ENCODE measurements at places on chromosomes 2 and 18.

- DNase-seq: no peak
Observed at GRCh38 chr2:41377837-41378236, 670.0 kb upstream of the PKDCC start.

DNA sequence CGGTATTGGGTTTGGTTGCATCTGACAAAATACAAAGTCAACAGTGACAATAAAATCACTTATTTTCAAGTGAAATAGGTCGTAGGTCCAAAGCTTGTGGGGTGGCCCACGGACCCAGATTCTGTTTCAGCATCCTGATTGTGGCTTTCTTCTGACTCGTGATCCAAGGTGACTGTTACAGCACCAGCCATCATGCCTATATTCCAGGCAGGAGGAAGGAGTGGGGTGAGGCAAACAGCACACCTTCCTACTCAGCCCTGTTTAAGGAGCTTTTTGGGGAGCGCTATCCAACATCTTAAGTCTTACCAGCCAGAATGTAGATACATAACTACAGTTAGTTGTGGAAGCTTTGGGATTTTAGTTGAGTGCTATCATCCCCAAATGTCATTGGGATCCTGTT is 8.7 kb upstream of the SNORC start:
- DNase-seq: no peak

GRCh38 chr18:38318416-38318815 is 752.8 kb upstream of the CELF4 start:
- peak; percentile 43 for DNase-seq

GRCh38 chr2:60351321-60351720 is 202.1 kb downstream of the BCL11A start:
- DNase-seq: no peak

DNA sequence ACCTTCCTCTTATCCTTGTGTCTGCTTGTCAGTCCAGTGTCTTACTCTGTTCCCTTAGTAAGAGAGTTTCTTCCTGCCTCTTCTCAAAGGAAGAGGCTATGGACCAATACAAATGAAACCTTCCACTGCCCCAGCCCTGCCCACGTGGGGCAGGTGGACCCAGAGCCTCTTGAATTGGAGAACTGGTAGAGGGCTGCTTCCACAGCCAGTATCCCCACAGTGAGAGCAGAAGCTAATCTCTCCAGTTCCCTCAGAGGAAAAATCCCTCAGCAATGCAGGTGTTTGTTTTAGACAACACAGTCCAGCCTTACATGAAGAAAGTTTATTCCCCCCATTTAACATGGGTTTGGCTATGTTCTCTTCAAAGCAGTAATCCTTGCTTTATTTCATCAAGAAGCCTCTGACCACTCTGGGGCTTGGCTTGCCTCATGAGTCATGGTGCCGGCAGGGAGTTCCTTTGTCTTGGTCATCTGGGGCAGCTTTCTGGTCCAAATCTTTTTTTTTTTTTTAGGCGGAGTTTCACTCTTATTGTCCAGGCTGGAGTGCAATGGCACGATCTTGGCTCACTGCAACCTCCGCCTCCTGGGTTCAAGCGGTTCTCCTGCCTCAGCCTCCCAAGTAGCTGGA is 6.5 kb upstream of the CYBRD1 start:
- DNase-seq: peak; percentile 40

DNA sequence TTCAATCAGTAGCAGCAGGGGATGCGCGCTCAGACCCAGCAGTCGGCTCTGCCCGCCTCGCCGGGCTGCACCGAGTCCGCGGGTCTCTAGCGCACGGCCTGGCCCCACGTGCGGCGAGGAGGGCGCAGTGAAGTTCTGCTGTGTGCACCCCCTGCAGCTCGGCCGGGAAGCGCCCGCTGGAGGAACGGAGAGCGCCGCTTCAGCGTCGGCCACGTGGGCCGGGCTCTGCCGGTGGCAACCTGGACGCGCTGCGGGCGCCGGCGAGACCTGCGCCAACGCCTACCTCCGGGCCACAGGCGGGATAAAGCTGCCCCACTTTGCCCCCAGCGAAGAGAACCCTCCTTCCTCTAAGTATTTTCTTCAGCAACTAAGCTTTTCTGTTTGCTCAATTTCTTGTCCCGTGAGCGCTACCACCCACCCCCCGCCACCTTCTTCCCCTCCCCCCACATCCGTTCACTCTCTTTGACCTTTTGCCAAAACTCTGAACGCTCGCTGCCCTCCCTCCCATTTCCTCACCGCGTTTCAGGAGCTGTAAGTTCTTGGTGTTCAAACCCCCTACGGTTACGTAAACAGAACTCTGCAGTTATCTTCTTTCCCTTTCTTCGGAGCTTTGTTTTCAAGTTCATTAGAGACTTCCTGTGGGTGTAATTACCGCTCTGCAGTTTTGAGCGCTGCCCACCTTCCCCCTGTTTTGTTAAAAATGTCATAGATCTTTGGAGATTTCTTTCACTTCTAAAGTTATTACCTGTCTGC is 42.6 kb upstream of the EDAR start:
- peak; percentile 45 for DNase-seq

DNA sequence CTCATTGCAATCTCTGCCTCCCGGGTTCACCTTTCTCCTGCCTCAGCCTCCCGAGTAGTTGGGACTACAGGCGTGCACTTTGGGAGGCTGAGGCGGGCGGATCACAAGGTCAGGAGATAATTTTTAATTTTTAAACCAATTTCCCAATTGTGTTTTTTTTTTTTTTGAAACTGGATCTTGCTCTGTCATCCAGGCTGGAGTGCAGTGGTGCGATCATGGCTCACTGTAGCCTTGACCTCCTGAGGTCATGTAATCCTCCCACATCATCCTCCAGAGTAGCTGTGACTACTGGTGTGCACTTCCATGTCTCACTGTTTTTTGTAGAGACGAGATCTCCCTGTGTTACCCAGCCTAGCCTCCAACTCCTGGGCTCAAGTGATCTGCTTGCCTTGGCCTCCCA is 49.3 kb downstream of the GLS start:
- DNase-seq: no peak

- peak; percentile 23 for DNase-seq
Observed at GRCh38 chr2:239433777-239434403, 33.1 kb upstream of the HDAC4 start.

DNA sequence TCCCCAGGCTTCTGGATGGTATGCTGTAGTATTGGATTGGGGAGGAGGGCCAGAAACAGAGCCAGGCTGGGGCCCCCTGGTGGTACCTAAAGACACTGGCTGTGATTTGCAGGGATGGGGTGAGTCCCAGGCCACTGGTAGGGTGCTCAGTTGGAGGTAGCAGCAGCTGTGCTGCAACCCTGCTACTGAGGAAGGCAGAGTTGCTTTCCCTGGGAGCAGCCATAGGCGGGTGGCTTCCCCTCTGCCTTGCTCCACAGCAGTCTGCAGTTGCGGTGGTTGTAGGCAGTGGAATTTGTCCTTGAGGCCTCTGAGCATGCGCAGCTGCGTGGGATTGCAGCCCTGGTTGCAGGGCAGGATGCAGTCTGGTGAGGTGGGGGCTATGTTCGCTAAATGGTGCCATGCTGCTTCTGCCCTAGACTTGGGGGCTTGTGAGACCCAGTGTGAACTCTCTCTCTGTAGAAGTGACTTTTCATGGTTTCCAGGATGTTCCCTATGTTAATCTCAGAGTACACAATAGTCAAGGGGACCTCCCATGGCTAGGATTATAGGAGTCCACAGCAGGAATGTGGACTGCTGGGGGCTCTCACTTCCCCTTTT is 443.5 kb downstream of the XIRP2 start:
- no peak for DNase-seq

DNA sequence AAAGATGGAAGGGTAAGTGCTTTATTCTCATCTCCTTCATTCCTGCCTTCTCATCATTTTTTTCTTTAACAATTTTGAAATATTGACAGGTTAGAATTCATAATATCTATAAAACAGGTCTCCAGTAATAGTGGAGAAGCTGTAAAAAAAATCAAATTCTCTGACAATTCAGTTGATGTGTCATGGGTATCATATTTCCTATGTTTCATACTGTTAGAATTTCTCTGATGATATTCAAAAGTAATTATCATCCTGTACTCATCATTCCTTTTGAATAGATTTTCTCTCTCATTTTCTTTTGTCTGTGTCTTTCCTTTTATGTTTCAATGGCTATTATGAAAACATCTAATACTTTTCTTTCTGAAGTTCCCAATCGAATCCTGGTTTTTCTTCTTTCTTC is 97.7 kb downstream of the CPS1 start:
- peak; percentile 22 for DNase-seq

DNA sequence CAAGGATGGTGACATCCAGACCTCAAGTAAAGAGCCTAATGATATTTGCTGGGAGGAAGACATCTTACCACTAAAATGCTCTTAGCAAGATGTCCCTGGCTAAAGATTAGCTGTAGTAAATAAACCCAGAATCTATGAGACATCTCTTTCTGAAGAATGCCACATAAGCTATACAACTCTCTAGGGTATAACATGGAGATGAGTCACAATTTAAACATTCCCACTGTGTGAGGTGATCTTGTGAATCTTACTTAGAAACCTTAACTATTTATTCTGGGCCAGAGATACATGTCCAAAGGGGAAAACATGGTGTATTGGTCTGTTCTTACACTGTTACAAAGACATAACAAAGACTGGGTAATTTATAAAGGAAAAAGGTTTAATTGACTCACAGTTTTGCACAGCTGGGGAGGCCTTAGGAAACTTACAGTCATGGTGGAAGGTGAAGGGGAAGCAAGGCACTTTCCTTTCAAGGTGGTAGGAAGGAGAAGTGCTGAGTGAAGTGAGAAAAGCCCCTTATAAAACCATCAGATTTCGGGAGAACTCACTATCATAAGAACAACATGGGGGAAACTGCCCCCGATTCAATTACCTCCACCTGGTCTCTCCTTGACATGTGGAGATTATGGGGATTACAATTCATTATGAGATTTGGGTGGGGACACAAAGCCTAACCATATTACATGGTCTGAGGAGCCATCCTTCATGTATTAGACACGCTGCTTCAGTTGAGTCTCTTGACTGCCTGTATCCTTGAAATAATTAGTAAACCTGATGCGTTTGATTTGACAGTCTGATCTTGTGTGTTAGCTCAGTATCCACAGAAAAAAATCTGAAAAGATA is 17.1 kb downstream of the KRCC1 start:
- peak; percentile 88 for DNase-seq

DNA sequence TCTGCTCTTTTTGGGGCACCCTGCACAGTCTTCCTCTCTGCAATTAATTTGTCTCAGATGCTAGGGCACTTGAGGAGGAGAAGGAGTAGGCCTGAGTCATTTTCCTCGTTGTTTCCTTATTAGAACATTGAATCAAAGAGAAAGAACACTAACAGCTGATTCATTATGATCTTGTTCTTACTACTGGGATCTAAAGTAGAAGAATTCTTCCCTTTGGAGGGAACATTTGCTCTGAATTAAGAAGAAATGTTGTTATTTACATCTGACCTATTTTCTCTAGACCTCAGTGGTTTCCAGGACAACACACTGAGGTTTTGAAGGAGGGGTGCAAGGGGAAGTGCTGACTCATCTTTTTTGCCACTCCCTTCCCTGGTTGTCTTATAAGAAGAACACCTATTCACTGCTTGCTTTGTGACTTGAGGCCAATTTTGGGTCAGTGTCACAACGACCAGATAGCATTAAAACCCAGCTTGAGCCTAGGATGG is 24.3 kb upstream of the STAT1 start:
- DNase-seq: peak; percentile 73

DNA sequence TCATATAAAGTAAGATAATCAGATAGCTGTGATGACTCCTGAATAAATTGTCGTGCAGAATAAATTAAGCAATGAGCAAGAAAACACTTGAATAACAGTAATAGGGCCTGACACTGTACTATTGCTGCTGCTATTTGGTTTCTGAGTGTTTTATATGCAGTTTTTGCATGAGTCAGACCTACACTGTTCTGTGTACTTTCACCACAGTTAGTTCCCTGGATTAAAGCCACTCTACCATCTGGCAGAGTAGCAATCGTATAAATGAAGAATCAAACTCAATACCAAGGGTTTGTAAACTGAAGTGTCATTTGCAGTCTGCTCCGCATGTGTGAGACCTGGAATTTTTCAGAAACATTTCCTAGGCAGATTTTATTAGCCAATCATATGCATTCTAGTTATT is 398.6 kb upstream of the CDH7 start:
- no peak for DNase-seq

GRCh38 chr2:212974692-212975091 is 176.7 kb downstream of the IKZF2 start:
- DNase-seq: peak; percentile 87

- DNase-seq: peak; percentile 69
Observed at GRCh38 chr2:164898475-164898874, 56.9 kb downstream of the SLC38A11 start.

DNA sequence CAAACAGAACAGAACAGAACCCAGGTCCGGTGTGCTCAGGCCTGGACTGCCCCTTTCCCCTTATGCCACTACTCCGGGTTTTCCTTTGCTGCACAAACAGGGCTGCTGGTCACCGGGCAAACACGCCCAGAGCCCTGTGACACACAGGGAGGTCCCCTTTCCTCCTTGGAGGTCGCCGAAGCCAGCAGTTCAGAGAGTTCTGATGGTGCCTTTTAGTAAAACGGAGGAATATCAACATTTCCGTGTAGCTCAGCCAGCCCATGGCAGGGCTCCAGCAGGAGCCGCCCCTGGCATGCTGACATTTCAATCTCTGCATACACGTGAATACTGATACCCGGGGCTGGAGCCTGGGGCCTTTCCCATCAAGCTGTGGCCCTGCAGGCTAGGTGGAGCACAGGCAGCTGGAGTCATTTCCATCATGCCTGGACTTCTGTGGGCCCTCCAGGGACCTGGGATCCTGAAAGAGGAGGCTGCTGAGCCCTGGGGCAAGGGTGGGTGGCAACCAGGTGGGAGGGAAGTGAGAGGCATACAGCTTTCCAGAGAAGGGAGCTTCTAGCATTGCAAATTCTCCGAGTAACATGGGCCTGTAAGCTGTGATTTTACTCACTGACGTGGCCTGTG is 91.4 kb upstream of the PXDN start:
- no peak for DNase-seq

- peak; percentile 59 for DNase-seq
Observed at GRCh38 chr2:37180006-37180639, 8.3 kb downstream of the SULT6B1 start.

- no peak for DNase-seq
Observed at GRCh38 chr18:37451239-37451825, 114.3 kb downstream of the CELF4 start.

DNA sequence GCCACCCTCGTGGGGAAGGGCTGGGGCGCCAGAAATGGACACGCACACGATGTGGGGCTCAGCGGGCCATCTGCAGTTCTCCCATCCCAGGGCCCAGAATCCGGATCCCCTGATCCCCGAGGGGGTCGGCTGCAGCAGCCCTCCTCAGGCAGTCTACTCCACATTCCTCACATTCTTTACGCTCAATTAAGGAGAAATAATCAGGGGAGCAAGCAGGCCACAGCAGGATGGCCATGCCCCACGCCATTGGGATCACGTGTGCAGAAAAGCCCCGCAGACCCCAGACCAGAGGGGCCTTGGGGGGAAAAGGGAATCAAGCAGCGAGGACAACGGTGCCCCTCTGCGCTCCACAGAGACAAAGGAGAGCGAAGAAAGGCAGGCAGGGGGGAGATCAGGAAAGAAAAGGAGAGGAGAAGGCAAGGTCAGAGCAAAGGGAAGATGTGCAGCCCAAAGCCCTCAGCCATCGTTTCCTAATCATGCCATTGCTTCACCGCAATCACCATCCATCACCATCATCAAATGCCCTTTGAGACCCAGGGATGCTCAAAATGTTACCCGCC is 17.5 kb upstream of the PKDCC start:
- no peak for DNase-seq

- DNase-seq: no peak
Observed at GRCh38 chr18:7735626-7736175, 168.6 kb downstream of the PTPRM start.
